ENCODE measurements at places on chromosomes 6 and 20.

DNA sequence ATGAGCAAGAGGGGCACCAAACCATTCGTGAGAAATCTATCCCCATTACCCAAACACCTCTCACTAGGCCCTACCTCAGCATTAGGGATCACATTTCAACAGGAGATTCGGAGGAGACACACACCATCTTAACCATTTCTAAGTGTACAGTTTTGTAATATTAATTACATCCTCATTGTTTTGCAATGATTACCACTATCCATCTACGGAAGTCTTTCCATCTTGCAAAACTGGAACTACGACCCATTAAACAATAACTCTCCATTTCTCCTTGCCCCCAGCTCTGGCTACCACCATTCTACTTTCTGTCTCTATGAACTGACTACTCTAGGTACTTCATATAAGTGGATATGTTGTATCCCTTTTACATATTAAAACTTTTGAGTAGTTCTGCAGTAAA lies 20.1 kb downstream of the ACOT13 start:
- DNase-seq = no peak

DNA sequence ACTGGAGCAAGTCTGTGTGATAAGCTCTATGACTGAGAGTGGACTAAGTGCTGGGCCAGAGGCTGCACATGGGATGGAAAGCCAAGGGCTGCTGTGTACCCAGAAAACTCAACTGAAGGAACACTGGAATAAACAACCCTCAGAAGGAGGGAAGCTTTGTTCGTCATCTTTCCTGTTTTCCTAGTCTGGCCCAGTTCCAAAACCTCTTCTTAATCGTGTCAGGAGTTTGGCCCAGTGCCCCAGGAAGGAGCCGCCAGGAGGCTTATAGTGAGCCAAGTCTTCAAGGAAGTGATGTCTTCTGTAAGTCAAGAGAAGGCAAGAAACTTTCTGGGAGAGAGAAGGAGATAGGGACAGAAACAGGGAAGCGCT lies 23.3 kb upstream of the TOP1 start:
- DNase-seq = no peak

DNA sequence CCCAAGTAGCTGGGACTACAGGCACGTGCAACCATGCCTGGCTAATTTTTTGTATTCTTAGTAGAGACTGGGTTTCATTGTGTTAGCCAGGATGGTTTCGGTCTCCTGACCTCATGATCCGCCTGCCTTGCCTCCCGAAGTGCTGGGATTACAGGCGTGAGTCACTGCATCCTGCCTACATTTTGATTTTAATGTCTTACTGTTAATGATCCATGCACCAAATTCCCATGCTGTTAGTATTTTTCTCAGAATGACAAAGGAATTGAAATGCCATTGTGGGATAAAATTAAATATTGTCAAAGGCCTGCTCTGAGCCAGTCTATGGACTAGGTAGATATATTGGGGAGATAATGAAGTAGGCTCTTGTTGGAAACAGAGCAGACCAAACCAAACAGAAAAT lies 28.2 kb downstream of the CBFA2T2 start:
- no peak for DNase-seq

GRCh38 chr6:87661016-87661415 lies 41.0 kb downstream of the AKIRIN2 start:
- DNase-seq = no peak

DNA sequence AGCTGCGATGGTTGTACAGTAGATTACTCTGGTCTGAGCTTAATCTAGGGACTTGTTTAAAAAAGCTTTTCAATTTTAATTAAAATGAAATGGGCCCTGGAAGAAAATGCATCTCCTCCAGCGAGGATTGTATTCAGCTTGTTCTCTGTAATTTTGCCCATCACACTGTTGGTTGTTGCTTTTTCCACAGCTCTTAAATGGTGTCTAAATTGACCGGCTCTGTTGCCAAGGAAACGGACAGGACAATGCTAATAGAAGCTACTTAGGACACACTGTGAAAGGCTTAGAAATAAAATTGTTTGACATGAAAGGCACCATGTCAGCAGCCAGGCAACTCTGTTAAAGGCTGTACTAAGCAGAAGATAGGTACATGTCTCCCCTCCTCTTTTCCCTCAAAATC lies 116.7 kb upstream of the NRSN1 start:
- peak; percentile 83 for DNase-seq

GRCh38 chr20:46308258-46309157 lies at the start of gene CDH22:
Gene CDH22 (minus strand): TSS chr20:46308498. CDS start chr20:46251294, 57,204 bp downstream.
- peak; percentile 42 for DNase-seq

DNA sequence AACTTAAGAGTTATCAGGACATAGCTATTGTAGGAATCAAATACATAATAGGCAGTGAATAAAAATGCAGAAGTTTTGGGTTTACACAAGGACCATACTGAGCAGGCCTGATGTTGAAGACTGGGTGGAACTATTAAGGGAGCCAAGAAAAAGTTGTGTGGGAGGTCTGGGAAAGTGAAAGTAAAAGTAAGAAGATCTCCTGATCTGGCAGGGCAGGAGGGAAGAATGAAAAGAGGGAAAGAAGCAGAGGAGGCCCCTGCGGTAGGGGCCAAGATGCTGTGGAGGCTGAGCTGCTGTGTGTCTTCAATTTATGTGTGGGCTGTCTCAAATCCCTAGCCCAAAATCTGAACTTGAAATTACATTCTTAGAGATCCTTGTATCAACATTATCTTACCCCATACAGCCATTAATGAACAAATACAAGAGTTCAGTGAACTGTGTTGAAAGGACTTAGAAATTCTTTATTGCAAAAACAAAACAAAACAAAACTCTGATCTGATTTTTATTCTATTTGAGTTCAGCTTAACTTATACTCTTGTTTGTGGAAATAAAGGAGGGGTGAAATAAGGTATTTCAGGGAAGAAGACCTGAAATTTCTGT lies 1183.8 kb downstream of the HACE1 start:
- DNase-seq = no peak

Data from NCI-H2081 (cell line).